ENCODE measurements at places on chromosomes 11 and 22.

- no peak for DNase-seq
Observed at GRCh38 chr11:46514370-46514769, 79.5 kb downstream of the AMBRA1 start.

GRCh38 chr22:46736705-46737104 lies 1.3 kb downstream of the CERK start:
- DNase-seq: no peak

- peak; percentile 26 for DNase-seq
Observed at GRCh38 chr11:123478352-123478987, 48.4 kb downstream of the GRAMD1B start.

GRCh38 chr11:73236854-73237253 lies 18.8 kb downstream of the P2RY2 start:
- DNase-seq: peak; percentile 10

GRCh38 chr11:80843266-80843974 lies 1402.6 kb upstream of the TENM4 start:
- DNase-seq: no peak

DNA sequence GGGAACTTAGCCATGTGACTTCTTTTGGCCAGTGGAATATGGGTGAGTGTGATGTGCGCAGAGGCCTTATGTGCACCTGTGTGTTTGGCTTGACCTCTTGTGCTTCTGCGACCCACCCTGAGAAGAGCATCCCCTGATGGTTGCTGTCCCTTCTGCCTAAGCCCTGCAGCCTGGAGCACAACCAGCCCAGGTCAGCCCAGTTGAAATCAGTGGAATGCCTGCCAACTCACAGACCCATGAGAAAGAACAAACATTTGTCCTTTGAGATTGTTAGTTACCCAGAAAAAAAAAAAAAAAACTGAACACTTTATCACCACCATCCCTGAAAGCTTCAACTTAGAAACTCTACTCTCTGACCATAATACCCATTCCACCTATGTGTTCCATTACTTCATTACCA lies 38.5 kb downstream of the PAMR1 start:
- DNase-seq: no peak

GRCh38 chr11:58926251-58926650 lies 13.0 kb upstream of the GLYATL1 start:
- DNase-seq: no peak

GRCh38 chr22:36881504-36882245 lies 20.9 kb downstream of the NCF4 start:
- no peak for DNase-seq

DNA sequence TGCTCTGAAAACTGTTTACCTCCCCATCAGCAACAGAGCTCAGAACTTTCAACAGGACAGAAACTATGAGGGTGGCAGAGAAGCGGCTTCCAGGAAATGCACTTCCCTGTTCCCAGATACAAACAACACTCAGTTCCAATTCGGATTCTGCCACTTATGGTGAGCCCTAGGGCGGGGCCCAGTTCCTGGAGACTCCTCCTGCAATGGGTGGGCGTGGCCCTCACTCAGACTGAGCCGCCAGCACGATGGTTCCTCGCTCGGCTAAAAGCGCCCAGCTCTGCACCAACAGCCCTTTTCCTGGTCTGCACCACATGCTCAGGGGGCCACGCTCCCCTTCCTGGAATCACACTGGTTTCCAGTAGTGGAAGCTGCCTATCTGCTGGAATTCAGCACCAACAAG lies 314.1 kb downstream of the CTTN start:
- DNase-seq: no peak

DNA sequence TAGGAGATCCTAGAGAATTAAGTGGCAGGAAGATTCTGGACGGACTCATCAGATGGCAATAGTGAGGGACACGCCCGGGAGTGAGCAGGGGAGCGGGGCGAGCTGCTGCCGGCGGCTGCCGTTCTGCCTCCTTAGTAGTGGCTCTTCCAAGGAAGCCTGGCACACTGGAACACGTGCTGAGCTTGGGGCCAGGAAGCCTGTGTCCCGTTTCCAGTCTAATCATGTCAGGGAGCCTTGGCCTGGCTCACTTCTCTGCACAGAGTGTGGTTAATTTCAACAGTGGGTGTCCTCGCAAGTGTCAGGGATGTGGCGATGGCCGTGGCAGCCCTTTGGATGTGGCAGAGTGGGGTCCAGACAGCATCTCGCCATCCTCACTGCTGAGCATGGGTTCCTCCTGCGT lies 16.5 kb downstream of the GLB1L3 start:
- no peak for DNase-seq

GRCh38 chr22:19747551-19747950 lies 13.0 kb upstream of the TBX1 start:
- no peak for DNase-seq

GRCh38 chr22:33023153-33023827 lies 34.9 kb downstream of the SYN3 start:
- DNase-seq: no peak

DNA sequence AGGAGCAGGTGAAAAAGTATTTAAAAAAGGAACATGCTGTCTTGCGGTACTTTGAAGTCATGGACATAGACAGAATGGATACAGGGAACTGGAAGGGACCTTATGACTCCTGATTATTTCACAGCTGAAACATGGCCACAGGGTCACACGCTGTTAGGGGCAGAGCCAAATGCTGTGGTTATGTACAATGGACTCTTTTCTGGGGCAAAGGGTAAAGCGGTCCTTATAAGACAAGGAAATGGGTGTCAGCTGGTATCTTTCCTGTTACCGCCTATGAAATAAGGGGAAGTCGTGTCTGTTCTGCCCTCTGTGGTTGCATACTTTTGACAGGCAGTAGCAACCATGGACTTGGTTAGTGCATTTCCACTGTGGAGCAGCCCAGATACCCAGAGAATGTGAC lies 12.8 kb upstream of the ST14 start:
- no peak for DNase-seq

DNA sequence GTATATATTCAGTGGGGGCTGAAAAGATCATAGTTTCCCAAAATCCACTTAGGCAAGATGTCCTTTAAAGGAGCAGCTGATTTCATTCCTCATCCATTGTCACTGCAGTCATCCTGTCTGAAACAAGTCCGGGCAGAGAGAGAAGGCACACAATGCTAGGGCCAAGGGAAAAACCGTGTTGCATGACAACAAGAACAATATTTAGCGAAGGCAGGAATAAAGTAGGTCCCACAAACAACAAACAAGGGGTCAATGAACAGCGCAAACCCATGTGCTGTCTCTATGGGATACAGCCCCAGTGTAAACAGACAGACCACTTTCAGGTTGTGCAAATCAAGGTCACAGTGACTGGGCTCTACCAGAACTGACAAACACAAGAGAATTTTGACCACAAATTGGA lies 9.0 kb downstream of the PAMR1 start:
- DNase-seq: no peak

DNA sequence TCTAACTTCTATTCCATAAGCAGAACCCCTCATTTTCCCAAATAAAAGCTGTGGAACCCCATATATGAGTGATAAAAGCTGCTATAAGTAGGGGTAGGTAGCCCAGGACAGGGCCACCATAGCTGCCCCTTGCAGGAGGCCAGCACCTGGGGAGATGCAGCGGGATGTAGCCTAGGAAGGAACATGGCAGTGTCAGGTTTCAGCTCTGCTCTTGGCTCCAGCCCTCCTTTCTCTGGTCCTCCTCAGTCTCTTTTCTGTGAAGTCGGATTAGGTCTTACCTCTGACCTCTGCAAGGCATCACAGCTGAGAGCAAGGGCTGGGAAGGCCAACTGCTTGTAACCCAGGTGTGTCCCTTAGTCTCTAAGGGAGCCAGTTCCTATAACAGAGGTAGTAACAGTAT lies 135.6 kb downstream of the NAV2 start:
- no peak for DNase-seq

DNA sequence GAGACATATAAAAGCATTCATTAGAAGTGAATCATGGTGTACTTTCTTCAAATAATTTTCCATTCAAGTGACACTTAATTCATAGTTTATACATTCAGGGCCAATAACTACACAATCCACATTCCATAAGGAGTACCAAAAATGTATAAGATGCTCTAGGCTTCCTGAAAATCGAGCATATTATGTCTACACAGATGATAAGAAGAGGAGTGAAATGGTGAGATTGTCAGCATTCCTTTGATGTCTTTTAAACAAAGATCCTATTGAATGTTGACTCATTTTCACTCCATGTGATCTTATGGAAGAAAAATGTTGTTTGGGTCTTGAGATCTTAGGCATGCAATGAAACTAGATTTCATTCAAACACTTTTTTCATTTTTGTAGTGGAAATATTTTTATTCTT lies 843.2 kb downstream of the KCNA4 start:
- DNase-seq: no peak

DNA sequence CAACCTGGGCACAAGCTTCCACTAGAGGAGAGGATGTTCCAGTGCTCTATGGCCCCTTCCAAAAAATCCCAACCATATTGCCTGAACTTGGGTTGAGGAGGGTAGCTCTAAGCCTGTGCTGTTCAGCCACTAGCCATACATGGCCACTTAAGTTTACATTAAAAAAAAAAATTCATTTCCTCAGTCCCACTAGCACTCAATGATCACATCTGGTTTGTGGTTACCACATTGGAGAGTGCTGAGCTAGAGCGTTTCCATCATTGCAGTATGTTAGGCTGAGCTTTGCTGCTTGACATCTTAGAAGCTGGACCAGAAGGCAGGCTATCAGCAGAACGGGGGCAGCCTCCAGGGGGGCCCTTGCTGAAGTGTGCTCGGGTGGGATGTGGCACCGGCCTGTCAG lies 43.5 kb upstream of the CYP2D6 start:
- DNase-seq: no peak

DNA sequence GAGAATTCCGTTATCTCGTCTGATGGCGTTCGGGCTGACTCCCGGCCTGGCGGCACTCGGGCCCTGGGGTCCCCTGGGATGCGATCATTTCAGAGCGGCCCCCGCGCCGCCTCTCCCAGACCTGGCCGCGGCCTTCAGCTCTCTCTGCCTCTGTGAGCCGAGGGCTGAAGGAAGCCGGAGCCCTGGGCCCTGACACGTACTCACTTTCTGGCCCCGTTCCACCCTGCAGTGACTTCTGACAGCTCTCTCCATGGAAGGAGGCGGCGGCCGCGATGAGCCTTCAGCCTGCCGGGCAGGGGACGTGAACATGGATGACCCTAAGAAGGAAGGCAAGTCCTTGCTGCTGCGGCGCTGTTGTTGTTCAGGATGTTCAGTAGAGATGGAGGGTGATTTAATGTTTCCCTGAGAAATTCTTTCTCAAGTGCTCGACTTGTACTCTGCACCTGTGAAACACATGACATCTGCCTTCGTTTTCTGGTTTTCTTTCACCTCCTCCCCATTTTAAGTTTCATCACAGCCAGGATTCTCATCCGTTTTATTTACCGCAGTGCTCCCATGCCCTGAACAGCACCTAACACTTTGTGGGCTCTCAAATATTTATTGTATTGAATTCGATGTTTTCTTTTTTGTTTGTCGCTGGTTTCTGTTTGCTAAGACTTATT lies 612 bp downstream of the GTSE1 start:
- no peak for DNase-seq

DNA sequence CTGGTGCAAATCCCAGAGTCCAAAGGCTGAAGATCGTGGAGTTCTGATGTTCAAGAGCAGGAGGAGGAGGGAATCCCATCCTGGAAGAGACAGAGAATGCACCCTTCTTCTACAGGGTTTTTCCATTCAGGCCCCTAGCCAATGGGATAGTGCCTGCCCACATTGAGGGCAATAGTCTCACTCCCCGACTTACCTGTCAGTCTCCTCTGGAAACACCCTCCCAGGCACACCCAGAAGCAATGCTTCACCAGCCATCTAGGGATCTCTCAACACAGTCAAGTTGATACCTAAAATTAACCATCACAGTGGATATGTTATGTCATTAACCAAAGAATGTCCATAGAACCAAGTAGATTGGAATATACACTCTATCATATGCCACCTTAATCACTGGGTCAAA lies 72.9 kb downstream of the FAM83F start:
- no peak for DNase-seq

DNA sequence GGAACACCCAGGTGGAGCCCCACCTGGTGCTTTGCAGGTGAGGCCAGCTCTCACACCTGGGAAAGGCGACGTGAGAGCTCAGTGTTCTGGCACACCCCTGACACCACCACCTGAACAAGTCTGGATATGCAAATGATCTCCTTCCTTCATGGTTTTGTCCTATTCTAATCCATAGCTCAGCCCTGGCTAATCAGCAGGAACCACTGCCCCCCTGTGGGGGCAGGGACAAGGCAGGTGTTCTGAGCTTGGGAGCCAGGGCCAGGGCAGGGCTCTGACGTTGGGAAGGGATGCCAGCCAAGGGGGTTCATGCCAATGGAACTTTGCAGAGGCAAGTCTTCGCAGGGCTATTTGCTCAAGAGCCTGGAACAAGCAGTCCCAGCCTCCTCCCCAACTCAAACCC lies 144.2 kb downstream of the TRIM29 start:
- no peak for DNase-seq

DNA sequence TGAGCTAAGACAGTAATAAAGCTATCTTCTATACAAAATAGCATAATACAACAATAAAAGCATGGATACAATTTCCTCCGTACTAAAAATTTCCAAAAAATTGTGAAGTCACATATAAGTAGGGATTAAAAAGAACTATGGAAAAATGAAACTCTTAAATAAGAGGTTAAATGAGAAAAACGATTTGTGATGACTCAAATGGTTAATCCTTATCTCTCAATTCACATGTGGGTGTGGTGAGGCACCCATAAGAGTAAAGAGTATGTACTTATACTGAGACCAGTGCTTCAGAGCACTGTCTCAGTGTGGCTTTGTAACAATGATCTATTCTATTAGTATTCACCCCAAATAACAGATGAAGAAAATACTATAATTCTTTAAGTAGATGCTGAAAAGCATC lies 25.0 kb upstream of the CCDC34 start:
- no peak for DNase-seq

DNA sequence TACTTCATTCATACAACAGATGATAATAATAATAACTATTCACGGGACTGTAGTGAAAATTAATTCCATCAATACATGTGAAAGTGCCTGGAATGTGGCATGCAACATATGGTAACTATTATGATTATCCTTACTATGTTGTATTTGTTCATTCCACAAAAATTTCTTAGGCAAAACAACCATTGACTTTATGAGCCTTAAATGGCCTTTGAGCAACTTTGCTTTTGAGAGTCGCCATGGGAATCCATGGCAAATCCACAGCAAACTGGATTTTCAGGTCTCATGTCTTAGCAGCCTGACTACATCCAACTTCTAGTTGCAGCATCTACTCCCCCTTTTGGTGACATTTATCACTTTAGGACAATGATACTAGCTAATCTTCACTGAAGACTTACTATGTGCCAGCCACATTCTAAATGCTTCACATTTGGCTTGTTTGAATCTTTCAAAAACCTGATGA lies 56.8 kb downstream of the SLC1A2 start:
- no peak for DNase-seq

DNA sequence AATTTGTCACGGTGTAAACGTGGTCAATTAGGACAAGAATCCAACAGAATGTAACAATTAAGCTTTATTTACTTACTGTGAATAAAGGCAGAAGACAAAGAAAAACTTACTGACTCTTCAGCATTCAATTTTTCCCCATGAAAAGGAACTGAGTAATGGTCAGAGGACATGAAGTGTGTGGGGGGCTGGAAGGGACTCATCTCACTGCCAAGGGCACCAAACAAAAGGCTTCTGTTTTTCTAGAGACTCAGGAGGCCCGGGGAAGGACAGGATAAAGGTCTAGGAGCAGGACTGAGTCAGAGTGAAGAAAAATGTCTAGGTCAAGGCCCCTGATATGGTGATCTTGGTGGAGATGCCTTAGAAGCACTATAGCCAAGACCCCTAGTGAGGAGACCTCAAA lies 564.2 kb upstream of the ANO5 start:
- DNase-seq: no peak

All from activated naive CD4-positive, alpha-beta T cell treated with Interleukin-2 at 50 U/mL for 16 hours (primary cell).